ENCODE measurements at places on chromosomes 5 and 9.

DNA sequence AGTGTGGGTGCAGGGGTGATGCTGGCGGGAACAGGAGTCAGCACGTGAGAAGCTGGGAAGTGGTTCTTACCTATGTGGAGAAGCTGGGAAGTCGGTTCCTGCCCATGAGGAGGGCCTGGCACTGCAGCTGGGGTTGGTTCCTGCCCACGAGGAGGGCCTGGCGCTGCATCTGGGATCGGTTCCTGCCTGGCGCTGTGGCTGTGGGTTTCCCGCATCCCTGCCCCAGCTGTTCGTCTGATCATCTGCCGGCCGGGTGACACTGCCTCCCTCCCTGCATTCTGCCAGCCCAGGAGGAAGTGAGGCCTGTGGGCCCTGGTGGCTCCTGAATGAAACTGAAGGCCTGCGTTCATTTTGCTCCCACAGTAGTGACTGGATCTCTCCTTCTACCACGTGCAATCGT lies 5.1 kb downstream of the OBP2A start:
- DNase-seq = no peak

GRCh38 chr5:74063821-74064220 lies 437.8 kb downstream of the ARHGEF28 start:
- no peak for DNase-seq

DNA sequence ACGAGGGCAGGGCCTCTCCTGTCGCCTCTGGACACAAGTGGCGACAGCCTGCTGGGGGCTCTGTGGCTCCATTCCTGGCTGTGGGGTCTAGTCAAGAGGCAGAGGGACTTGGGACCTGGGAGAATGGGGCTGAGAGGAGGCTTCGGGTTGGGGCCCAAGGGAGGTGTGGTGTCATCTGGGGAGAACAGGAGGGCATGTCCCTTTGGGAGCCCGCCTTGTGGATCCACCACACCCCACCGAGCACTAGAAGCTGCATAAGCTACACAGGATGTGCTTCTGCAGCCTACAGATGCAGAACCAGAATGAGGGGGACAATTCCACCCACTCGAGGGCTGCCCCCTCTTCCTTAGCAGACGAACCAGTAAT lies 3.9 kb upstream of the MAN1B1 start:
- DNase-seq = no peak

DNA sequence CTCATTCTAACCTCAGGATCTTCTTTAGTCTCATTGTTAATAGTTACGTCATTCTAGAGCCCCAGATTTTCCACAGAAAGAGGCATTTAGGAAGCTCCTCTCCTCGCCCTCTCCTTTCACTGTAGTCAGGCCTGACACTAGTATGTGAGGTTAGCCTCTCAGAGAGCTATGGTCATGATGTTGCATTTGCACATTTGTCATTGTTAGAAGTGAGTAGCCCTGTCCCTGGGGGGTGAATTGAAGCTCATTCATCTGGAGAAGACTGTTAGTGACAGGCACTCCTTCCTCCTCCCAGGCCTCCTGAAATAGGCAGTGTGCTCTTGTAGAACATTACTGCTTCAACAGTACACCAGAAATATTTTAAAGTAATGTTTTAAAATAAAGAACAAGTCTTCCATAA lies 26.6 kb upstream of the LRRTM2 start:
- DNase-seq = no peak

- DNase-seq = no peak
These were observed 394.9 kb upstream of the CD180 start for GRCh38 chr5:67591491-67591890.

DNA sequence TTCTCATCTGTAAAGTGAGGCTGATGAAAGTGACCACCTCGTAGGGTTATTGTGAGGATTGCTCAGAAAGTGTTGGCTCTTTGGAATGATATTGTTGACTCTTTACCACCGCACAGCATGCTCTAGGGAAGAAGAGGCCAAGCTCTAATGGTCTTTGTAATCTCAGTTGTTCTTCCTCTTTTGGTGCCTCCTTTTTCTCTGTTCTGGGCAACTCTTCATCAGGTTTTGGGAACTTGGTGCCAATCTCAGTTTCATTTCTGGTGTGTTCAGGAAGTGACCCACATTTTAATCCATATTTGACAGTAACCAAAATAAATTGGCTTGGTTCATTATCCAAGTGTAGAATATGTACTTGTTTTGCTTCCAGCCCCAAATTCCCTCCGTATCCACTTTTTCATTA lies 25.1 kb downstream of the ARHGAP26 start:
- no peak for DNase-seq
